ENCODE measurements at places on chromosomes 2 and 18.

DNA sequence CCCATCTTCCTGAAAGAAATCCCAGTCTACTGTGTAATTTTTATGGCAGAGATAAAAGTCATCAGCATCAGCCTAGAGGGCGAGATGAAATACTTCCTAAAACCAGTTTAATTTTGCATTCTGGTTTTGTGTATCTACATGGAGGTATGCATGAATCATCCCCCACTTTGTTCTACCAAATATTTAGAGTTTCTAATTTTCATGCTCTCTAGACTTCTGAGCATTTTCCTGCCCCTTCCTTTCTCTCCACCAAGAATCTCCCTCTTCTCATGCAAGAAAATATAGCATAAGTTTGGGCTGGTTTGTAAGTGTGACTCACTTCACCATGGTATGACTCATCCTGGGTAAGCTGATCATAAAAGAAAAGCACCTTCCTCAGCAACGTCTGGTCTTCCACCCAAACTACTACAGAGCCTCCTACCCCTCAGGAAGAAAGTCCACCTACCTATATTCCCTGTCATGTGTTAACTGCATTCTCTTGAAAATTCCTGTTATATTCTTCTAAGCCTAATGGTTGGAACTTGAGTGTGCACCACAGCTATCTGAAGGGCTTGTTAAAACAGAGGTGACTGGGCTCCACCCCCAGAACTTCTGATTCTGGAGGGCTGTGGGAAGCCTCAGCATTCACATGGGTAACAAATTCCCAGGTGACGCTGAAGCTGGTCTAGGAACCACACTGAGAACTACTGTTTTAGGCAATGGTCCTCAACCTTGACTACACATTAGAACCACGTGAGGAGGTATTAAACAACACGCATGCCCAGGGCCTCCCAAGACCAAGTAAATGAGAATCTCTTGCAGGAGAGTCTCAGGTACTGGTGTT lies 37.4 kb upstream of the RAPGEF4 start:
- no peak for DNase-seq

GRCh38 chr2:71646028-71646427 lies 192.7 kb downstream of the DYSF start:
- DNase-seq: no peak

DNA sequence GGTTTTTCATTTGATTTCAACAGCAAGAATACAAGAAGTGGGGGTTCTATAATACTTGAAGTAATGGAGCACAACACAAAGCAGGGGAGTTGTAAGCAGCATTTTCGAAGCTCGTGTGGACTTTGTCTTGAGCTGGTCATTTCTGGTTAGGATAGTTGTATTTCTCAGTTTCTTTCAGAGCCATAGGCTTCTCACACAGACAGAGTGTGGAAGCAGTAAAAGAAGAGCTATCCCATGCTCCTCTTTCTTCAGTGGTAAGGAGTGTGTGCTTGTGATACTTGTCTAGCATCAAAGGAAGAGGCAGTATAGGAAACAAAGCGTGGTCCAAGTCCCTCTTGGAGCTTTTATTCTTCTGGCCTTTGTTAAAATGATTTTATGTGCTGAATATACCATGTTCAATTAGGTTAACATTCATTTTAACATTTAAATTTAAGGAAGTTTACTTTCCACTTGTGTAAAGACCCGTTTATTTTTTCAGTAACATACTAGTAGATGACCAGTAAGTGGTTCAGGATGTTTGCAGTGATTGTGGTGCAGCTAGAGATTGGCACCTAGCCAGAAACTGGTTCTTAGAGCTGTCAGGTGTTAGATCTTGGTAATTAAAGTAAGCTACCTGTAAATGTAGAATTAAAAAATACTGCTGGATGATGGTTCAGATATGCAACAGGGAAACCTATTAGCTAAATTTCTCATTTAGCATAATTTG lies 14.6 kb downstream of the CCNYL1 start:
- DNase-seq: no peak

GRCh38 chr18:54775686-54776085 lies 52.6 kb upstream of the RAB27B start:
- no peak for DNase-seq

- DNase-seq: no peak
Measured at GRCh38 chr2:98149333-98149697, 62.3 kb downstream of the VWA3B start.

DNA sequence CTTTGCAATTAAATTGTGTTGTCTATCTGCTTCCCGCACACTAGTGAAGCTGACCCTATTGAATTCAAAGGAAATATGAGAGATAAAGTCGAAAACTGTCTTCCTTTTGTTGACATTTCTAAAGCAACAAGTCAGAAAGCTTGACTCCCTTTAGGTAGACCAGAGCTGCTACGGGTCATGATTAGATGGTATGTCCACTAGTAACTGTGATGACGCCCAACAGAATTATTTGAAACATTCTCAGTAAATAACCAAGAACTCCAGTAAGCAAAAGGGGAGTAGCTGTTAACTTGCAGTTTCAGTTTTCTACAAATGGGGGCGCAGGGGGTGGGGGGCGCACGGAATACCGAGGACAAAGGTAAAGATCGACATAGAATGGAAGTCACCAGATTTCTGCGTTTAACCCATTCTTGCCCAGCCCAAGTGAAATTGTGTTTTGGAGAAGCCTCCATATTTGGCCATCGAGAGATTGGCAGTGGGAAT lies 56.4 kb downstream of the CRIM1 start:
- DNase-seq: no peak

Data from stimulated activated CD4-positive, alpha-beta T cell treated with anti-CD3 and anti-CD28 coated beads, TNF-alpha, amount 100 ng/mL, for 4 hours (primary cell).